ENCODE measurements at places on chromosomes 2 and 18.

GRCh38 chr2:68980956-68981355, 6.5 kb downstream of the GKN1 start:
- no peak for DNase-seq

DNA sequence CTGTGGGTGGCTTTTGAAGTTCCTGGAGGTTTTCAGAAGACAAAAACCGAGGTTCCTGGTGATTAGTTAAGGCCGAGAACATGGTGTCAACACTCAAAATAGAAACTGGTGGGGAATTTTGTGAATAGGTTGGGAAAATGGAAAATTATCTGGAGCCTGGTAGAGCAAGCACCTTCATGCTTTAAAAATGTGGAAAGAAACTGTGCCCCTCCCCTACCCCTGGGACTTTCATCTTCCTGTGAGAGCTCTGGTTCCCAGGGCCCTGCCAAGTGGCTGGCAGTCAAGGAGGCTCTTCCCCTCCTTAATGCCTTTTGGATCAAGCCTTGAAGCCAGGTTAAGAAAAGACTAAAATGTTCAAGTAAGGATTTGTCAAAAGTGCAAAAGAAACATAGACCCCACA, 1.9 kb upstream of the CRACDL start:
- no peak for DNase-seq

DNA sequence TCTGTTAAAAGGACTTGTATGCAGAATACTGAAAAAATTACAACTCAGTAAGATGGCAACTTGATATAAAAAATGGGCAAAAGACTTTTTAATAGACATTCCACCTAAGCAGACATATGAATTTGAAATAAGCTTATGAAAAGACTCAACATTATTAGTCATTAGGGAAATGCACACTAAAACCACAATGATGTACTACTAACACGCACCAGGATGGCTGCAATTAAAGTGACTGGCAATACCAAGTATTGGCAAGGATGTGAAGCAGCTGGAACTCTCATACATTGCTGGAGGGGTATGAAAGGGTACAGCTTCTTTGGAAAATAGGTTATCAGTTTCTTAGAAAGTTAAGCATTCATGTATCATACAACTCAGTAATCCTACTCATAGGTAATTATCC, 3.2 kb upstream of the ENOSF1 start:
- DNase-seq: no peak

- no peak for DNase-seq
These were observed 46.8 kb downstream of the RPIA start for GRCh38 chr2:88738271-88738670.

- no peak for DNase-seq
These were observed 103.9 kb upstream of the XIRP2 start for GRCh38 chr2:166784296-166784946.

DNA sequence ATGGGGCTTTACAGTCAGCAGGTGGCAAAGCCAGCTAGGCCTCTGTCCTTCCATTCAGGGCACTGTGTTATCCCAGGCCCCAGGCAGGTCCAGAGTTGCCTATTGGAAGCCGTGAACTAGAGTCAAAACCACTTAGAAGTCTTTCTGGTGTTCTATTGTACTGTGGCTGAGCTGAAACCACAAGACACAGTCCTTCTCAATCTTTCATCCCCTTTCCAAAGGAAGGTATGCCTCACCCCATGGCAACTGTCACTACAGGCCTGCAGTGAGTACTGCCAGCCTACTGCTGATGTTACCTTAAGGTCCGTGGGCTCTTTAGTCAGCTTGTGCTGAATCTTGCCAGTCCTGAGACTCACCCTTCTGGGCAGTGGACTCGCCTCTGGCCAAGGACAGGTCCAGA, 181.6 kb downstream of the GULP1 start:
- DNase-seq: no peak

DNA sequence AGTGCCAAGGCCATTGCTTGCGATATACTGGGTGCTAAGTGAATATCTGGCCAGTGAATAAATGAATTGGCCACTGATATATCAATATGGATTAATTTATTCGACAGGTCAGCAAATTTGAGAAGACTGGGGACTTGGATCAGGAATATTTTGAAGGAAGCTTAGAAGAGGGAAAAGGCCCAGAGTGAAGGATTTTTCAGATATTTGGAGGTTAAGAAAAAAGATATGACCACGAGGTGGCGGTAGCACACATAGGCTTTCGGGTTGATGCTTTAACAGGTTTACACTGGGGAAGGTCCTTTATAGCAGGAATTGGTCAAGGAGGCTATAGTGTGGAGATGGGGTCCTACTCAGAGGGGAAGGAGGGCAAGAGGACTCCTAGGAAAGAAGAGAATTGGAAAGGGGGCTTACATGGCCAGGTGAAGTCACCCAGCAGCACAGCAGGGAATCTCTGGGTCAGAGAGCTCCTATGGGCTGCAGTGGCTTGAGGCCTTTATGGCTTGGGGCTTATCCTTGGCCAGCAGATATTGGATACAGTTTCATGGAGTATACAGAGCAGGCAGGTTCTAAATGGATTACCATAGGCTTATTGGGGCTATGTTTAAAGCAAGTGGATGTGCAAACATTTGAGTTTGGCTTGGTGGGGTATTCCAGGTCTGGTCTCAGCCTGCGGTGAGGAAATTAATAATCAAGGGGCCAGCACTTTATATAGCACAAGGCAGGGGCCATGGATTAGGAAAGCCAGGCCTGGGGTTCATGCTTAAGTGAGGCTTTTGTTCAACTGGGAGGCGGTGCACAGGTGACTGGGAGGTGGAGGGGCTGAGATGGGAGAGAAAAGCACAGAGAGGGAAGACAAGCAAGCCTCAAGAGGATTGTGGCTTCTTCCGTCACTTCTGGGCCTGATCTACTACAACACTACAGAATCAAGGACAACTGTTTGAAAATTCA, 9.7 kb downstream of the IL1RN start:
- DNase-seq: peak; percentile 49
